ENCODE measurements at places on chromosomes 1 and 21.

DNA sequence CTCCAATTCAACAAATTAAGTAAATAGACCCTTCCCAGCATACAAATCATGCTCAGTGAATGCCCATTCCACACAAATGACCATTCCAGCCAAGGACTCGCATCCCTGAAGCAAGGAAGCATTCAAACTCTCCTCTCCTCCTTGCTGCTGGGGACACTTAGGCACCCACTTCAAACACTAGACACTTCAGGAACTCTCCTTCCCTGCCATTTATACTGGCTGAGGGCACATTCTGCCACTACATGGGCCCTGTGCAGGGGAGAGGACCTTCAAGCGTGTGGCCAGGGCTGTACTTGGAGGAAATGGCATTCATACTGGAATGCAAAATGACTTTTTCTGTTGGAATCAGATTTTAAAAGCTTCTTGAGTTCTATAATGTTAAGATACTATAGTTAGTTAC lies 22.3 kb downstream of the GJA5 start:
- no peak for DNase-seq

- no peak for DNase-seq
Measured at GRCh38 chr1:231165371-231165770, 3.5 kb downstream of the TRIM67 start.

GRCh38 chr1:244029124-244029523 lies 22.0 kb upstream of the ZBTB18 start:
- DNase-seq: no peak

- peak; percentile 65 for DNase-seq
Measured at GRCh38 chr1:36609241-36610027, 126.7 kb upstream of the CSF3R start.

- no peak for DNase-seq
Measured at GRCh38 chr1:4600615-4601460, 53.6 kb upstream of the AJAP1 start.

GRCh38 chr1:10210841-10211804 lies 753 bp downstream of the KIF1B start:
- peak; percentile 31 for DNase-seq

- no peak for DNase-seq
Measured at GRCh38 chr1:198397208-198397808, 143.2 kb downstream of the ATP6V1G3 start.

GRCh38 chr1:186896211-186896610 lies 67.5 kb downstream of the PLA2G4A start:
- DNase-seq: no peak

DNA sequence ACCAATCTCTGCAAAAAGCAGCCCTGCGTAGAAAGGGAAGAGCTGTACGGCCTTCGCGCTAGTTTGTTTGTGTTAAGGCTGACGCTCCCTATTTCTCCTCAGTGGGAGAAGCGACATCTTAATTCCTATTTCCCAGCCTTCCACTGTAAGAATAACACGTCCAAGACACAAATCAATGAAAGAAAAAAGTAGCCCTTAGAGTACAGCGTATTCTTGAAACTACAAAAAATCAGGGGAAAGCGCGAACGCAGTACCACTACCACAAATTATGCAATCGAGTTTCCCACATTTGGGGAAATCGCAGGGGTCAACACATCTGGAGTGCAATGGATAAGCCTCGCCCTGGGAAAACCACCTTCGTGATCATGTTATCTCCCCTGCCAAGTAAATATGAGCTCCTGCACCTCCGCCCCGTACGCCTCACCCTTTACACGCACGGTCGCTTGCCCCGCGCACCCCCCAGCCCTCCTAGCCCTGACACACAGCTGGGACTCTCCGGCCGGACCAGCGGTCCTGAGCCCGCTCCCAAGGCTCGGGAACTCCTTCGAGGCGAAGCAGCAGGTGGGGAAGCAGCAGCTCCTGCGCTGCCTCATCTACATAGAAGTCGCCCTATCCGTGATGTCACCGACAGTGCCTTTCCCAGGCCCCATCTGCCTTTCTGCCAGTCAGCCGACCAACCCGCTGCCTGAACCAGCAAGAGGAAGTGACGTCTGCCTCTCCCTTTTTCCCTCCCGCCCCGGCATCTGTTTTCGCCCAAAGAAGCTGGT lies 94.7 kb downstream of the PPIAL4G start:
- DNase-seq: no peak

GRCh38 chr21:26070822-26071425 lies 99.6 kb downstream of the APP start:
- DNase-seq: no peak

GRCh38 chr1:211829343-211830054 lies 1.1 kb downstream of the LPGAT1 start:
- DNase-seq: peak; percentile 47

GRCh38 chr1:88275259-88275862 lies 408.7 kb upstream of the PKN2 start:
- DNase-seq: no peak

GRCh38 chr1:180586671-180587155 lies 27.9 kb downstream of the OVAAL start:
- peak; percentile 96 for DNase-seq
